ENCODE measurements at places on chromosomes 2 and 18.
A peak's percentile ranks its signal among the peaks of the same experiment; 100 is the strongest.

DNA sequence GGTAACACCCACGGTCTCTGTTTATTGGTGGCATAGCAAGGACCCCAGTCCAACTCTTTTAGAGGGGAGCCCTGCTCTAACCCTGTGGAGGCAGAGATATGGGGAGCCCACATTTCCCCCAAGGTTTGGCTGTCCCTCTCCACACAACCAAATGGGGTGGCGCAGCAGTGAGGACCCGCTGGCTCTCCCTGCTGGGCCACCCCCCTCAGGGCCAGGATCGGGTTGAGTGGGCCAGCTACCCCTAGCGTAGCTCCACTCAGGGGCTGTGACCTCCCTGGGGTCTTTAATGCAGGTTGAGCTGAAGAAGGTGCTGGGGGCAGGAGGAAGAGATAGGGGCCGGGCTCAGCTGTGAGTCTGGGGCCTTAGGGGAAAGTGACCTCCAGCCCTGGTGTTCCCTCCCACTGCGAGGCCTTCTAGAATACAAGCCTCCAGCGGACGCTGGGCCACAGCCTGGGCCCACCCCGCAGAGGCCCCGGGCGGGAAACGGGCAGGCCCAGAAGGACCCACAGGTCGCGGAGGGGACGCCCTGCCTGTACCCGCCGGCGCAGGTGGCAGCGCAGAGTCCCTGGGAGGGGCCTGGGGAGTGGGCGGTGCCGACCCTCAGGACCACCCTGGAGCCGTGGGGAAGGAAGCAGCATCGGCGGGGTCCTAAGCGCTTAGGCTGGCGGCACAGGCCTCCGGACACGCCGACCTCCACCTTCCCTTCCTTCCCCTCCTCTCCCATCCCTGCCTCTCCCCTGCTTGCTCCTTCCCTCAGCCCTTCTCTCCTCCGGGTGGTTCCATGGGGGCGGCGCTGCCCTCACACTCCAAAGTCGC is 9.6 kb downstream of the CROCC2 start:
- DNase-seq: no peak

GRCh38 chr2:118457951-118458350 is 369.7 kb downstream of the INSIG2 start:
- DNase-seq: no peak

DNA sequence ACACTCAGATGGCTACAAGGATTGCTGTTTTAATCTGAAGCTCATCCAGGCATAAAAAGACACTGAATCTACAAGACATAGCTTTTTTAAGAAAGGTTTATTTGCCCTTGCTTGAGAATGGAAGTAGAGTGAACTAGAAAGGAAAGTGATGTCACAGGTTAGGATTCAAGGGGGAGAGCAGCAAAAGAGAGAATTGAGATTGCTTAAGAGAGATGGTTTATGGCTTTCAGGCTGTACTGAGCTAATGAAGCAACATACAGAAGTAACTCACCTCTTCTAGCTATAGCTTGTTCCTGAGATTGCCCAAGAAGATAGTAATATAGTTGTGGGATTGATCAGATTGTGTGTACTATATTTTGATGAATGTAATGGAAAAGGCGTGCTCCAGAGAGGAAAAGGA is 26.1 kb upstream of the ACVR2A start:
- no peak for DNase-seq

- no peak for DNase-seq
Measured at GRCh38 chr2:179274749-179275148, 10.1 kb upstream of the SESTD1 start.

- no peak for DNase-seq
Measured at GRCh38 chr2:134225841-134226240, 28.0 kb upstream of the MGAT5 start.

DNA sequence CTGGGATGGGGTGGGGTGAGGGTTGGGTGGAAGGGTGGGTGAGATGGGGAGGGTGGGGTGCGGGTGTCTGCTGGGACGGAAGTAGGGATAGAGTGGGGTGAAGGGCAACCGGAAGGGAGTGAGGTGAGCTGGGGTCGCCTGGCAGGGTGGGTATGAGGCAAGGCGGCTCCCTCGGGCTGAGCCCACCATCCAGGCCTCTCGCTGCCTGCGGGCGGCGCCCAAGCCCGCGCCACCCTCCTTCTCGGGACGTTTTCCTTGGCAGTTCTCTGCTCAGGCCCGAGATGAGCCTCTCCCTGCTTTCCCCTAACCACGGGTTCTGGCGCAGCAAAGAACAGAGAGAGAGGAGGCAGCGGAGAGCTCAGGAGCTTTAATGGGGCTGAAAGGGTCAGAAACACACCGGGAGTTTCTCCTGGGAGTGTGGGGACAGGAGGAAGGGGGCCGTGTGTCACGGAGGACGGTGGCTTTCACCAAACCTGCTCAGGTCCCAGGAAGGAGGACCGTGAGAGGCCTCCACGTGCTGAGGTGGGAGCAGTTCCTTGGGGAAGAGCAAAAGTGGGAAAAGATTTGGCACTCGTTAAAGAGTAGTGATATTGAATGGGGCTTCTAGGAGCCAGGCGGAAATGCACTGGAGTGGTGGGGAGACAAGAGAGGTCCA is 4.1 kb downstream of the FEV start:
- no peak for DNase-seq

- no peak for DNase-seq
Measured at GRCh38 chr2:96864343-96865091, 5.4 kb downstream of the SEMA4C start.

- DNase-seq: peak; percentile 62
Measured at GRCh38 chr18:7221424-7222155, 9.3 kb upstream of the LRRC30 start.

GRCh38 chr2:113209011-113209645 is 35.4 kb downstream of the PSD4 start:
- DNase-seq: no peak
